ENCODE measurements at places on chromosomes 4 and X.

DNA sequence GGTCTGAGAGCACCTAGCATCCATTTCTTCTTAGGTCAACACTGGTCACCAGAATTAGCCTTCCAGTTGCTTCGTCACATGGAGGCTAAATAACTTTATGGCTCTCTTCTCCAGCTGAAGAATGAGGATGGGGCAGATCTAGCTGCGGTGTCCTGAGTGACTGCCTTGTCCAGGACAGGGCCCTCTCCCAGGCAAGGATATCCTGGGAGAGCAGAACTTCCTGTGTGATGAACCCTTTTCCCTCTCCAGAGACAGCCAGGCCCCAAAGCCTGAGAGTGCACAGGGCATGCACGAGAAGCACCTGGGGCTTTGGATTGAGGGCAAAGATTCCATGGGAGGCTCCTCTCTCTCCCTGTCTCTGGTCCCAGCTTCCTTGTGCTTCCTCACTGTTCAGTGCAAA, 108.2 kb upstream of the MAMLD1 start:
- no peak for DNase-seq

DNA sequence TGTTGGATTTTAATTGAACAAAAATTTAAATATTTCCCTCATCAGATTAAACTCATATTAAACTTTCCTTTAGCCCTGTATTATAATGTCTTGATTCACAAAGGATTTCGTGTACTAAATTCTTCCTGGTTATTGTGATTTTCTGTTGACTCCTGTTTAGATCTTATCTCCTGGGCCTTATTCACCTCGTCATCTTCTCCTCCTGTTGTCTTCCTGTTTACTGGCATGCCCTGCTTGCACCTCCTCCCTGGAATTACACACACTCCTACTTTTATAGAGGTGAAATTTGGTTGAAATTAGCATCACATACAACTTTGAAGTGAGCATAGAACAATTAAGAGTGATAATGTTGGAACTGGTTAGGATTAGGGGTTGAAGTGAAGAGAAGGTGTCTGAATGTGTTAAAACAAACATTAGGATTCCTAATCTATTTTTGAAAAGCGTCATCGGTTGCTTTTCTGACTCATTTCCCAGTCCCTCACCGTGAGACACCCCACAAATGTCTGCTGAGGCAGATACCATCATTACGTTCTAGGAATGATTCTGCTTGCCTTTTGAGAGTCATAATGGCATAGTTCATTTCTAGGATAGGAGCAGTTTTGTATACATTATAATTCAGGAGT, 32.5 kb downstream of the TLL1 start:
- no peak for DNase-seq

- no peak for DNase-seq
These were observed 806 bp upstream of the CD99L2 start for GRCh38 chrX:150899191-150899757.

DNA sequence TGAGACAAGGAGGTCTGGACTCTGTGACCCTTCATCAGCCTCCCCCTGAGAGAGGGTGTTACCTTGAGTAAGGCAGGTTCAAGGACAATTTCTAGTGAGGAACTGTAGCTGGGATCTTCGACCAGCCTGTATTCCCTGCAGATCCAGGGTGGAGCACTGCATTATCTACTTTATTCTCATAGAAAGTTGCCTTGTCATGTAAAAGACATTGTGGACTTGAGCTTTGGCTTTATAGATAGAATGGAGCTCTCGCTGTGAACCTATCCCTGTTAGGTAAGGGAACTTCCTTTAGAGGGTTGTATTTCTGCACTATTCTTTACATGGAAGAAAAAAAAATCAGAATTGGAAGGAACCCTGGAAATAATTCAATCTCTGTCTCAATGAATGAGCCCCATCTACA, 91.4 kb downstream of the MAOA start:
- DNase-seq: no peak

GRCh38 chr4:51907006-51907669, 64.2 kb downstream of the DCUN1D4 start:
- DNase-seq: no peak

GRCh38 chrX:16436348-16437188, 213.4 kb upstream of the S100G start:
- DNase-seq: peak; percentile 22

DNA sequence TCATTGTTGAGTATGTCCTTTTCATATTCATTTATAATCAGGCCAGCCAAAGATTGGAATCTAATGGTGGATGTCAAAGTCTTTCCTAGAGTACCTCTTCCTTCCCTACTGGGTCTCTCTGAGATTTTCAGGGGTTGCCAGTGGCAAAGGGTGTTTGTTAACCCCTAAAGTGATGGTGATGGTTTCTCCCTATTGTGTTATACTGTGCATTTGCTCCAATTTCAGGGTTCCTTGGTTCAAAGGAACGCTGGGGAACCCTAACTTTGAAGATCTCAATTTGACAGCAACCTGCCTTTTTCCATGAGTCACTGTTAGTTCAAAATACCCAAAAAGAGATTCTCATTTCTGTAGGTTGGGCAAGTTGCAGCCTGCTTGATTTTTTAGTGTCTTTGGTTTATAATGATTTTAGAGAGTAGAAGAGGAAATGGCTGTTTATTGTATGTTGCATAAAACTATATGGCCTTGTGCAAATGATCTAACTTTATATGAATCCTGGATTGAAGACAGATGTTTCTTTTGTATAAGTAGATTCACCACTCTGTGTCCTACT, 23.0 kb downstream of the GAB1 start:
- no peak for DNase-seq

GRCh38 chr4:56649445-56650261, 31.4 kb downstream of the HOPX start:
- DNase-seq: no peak

DNA sequence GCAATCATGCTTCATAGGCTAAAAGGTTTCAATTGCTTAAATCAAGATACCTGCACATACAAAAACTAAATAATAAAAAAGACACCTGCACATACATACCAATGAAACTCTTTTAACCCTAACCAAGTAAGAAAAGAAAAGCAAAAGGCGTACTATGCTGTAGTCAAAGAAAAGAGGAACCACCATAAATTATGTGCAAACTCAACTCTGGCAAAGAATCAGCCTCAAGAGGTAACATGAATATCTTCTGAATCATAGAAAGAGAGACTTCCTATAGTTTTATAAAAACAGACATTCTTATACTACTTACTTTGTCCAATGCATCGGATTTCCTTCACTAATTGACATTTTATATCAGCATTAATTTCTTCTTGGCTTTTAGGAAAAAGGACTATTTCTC, 29.3 kb downstream of the MMGT1 start:
- no peak for DNase-seq

GRCh38 chr4:107689912-107690587, 30.0 kb downstream of the PAPSS1 start:
- DNase-seq: no peak

- no peak for DNase-seq
These were observed 50.1 kb downstream of the RASGEF1B start for GRCh38 chr4:81421346-81422218.

DNA sequence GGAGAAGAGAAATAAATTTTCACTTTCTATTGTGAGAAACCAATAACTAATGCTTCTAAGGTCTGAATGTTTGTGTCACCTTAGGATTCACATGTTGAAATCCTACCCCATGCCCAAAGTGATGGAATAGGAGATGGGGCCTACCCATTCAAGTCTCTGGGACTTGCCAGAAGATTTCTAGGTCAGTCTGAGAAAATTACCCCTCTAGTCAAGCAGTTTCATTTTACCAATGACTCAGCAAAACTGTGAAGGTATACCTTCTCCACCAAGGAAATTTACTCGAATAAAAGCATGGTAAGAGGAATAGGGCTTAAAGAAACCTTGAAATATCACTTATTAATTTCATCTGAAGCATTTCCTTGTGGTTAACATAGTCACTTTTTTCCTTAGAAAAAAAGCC, 23.5 kb upstream of the PAPSS1 start:
- DNase-seq: no peak

DNA sequence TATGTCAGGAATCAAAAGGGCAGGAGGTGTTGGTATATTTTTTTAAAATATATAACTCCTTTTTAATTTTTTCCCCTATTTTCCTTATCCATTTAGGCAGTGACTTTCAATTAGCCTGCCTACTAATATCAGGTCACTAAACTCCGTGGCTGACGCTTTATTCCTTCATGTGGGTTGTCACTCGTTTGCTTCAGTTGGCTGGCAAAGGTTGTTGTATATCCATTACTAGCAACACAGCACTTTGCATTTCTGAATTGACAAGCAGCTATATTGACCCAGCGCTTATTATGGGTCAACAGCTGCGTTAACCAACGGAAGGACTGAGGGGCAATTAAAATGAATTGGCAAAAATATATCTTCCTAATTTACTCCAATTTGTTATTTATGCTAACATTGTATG, 87.7 kb downstream of the ARX start:
- no peak for DNase-seq

Data from stimulated activated CD8-positive, alpha-beta memory T cell treated with anti-CD3 and anti-CD28 coated beads, Interleukin-4, amount 100 ng/mL, for 1 hour (primary cell).